NCI-H1092 treated with DMSO at 0.1 percent for 48 hours (cell line): ENCODE measurements at places on chromosomes 2 and 18.

GRCh38 chr2:174846941-174847938, 83.0 kb upstream of the CHRNA1 start:
- DNase-seq: no peak

DNA sequence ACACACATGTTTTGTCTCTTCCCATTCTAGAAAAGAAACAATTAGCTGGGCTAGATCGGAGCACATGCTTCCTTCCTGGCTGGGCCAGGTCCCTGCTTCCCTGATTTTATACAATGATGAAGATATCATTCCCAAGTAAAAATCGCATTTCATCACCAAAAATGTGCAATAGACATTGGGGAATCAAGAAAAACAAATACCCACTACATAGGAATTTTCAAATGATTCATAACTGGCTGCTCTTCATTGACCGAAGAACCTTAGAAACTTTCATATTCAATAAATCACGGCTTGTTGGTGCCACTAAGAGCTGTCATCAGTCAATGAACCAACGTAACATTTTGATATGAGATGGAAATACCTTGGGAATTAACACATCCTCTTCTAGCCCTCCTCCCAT, 373.6 kb upstream of the TRIB2 start:
- DNase-seq: no peak

GRCh38 chr2:102014041-102014345, 22.2 kb downstream of the IL1R2 start:
- DNase-seq: no peak

DNA sequence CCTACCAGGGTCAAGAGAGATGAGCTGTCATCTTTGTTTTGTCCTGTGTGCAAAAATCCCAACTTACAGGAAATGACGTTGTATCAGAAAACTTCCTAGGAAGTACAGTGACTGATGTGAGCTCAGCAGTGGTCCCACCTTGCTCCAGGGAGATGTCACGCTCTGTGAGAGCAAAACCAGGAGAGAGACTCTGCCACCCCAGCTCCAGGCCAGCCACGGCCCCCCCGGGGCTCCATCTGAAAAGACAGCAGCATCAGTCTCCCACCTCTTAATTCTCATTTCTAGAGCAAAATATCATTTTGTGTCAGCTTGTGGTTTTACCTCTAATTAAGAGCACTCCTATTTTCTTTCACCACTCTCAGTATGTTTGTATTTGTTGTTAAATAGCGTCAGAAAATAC, 57.5 kb downstream of the MYL12B start:
- no peak for DNase-seq

- no peak for DNase-seq
Observed at GRCh38 chr18:9210966-9211365, 74.4 kb downstream of the ANKRD12 start.

GRCh38 chr2:167187049-167187727, 298.9 kb downstream of the XIRP2 start:
- no peak for DNase-seq

DNA sequence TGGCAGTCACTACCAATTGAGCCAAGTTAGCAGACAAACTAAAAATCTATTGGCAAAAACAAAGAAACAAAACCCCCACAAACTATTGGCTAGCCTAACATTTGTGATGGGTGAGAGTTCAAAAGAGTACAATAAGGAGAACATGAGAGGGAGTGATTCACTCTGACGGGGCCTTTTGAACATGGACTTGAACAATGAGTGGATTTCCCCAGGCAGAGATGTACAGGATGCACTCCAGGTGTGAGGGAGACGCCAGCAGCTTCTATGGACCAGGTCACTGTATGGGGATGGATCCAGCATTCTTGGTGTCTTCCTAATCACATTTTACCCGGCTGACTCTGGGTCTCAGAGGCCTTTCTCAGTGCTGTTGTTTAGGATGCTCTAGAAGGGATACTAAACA, 167.5 kb upstream of the SMAD2 start:
- no peak for DNase-seq

DNA sequence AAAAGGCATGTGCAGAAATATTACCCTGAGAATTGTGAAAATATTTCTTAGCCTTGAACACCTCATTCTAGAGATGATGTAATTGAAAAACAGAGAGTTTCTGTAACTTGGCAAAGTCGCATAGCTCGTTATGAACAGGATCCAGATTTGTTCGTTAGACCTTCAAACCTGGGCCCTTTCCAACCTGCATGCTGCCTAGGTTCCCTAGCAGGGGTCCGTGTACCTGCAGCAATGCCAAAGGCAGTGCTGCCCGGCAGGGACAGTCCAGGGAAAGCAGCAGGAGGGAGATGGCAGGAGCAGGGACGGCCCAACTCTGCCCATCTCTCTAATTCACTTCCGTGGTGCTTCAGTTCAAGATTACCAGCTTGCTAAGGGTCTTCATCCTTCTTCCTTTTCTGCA, 12.0 kb downstream of the PIEZO2 start:
- no peak for DNase-seq

- no peak for DNase-seq
Observed at GRCh38 chr2:86087936-86088850, 17.5 kb downstream of the POLR1A start.

DNA sequence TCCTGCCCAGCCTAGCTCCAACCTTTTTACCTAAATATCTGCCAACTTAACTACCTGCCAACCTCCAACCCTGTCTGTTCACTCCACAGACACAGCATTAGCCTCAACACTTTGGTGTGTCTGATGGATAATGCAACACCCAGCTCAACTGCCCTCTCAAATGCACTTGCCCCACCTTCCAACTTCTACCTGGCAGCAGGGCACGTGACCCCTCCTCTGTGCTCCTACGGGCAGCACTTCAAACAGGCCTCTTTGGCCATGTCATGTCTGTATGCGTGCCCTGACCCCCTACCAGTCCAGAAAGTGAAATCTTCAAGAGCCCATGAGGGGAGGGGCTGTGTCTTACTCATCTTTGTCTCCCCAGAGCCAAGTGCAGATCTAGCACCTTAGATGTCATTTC, 25.5 kb downstream of the RNF149 start:
- no peak for DNase-seq

- peak; percentile 38 for DNase-seq
Observed at GRCh38 chr18:58051765-58052460, 7.9 kb downstream of the NEDD4L start.

- no peak for DNase-seq
Observed at GRCh38 chr18:43847164-43848091, 570.1 kb upstream of the SYT4 start.

DNA sequence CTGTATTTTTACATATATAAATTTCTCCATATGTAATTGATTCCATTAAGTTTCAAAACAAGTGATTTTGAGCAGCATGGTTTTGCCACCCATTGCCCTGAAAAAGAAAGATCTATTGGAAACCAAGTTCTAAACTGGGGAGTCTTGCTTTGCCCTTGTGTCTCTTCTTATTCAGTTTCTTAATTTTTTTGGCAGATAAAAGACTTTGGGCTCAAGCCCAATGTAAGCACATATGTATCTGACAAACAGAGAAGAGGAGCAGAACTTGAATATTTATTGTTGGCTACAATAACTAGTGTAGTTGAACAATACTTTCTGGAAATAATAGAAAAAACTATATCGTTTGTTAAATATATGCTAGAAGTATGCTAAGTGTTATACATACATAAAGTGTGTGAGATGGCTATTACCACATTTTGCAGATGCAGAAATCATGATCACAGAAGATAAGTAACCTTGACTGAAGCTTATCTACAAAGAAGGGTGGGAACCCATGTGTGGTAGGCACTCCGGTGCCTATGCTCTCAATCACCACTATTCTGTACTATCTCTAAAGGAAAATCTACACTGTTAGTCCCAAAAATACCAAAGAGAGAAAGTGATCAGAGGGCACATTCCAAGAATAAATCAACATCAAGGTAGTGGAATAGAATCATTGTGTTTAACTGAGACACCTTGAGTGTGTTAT, 109.1 kb downstream of the PLA2R1 start:
- no peak for DNase-seq

GRCh38 chr18:61774846-61775245, 118.0 kb downstream of the RNF152 start:
- DNase-seq: no peak

DNA sequence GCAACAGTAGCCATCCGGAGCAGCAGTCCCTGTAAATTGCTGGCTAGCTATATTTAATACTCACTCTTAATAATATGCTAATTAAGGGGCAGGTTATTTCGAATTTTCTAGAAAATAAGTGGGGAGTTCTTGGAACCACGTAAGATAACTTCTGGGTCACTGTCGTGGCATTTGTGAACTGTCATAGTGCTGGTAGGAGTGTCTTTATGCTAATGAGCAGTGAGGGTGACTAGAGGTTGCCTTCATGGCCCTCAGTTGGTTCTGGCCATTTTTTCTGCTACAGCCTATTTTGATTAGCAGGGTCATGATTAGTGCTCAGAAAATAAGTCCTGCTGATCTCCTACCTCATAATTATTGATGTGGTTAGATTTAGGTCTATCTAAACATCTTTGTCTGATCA, 249.9 kb upstream of the RASGRP3 start:
- no peak for DNase-seq

DNA sequence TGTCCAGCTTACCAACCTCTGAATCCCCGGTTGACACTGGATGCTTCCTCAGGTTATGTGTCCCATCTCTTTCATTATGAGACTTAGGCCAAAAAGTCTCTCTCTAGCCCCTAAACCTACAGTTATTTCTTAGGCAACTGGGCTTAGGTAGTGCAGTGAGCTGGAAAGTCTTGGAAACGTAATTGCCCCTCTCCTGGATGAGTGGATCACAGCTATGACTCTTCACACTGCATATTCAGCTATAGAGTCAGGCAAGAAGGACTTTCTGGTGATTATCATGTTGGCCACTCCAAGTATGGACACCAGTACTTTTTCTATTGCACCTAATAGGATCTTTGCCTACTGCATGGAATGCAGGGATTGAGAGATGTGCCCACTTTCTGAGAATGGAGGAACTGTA, 458.3 kb upstream of the CELF4 start:
- DNase-seq: no peak

DNA sequence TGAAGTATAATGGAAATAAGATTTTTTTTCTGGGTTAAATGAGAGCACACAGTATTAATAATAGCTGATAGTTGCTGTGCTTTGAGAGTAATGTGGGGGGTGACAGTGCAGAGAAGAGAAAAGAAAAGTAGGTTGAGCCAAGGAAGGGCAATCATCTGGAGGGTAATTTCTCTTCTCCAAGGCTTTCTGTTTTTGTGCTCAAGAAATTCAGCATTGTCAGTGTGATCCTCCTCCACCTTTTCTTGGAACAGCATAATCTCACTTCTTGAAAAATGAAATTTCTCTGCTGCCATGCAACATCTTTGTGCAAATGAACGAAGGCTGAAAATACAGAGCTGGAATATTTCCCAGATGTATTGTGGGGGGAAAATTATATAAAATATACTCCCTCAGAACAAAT, 673.1 kb downstream of the LRRTM4 start:
- DNase-seq: no peak

GRCh38 chr2:84306361-84306760, 152.7 kb downstream of the SUCLG1 start:
- DNase-seq: no peak

DNA sequence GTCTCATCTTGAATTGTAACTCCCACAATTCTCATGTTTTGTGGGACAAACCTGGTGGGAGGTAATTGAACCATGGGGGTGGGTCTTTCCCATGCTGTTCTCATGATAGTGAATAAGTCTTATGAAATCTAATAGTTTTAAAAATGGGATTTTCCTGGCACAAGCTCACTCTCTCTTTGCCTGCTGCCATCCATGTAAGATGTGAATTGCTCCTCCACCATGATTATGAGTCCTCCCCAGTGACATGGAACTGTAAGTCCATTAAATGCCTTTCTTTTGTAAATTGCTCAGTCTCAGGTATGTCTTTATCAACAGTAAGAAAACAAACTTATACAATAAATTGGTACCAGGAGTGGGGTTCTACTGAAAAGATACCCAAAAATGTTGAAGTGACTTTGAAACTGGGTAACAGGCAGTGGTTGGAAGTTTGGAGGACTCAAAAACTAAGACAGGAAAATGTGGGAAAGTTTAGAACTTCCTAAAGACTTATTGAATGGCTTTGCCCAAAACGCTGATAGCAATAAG, 601.4 kb downstream of the ZEB2 start:
- DNase-seq: no peak

DNA sequence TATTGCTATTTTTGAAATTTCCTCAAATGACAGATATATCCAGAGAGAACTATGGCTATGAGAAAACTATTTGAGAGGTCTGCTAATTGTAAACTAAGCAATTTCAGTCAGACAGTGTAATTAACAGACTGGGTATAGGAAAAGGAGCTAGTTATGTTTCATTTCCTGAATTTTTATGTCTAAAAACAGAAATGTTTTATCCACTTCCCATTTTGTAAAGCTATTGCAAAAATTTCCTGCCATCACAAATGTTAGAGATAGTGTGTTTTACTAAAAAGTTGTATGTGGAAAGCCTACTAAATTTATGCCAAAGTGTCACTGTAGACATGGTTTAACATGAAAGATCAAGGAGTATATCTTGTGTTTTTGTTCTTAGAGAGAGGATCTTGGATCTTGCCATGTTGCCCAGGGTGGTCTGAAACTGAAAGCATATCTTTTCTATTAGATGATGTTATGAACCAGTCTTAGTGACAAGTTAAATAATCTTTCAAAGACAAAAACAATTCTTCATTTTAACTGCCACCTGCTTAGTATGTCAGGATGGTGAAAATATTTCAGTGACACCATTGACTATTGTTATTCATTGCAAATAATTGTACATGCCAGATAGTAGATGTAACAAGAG, 40.5 kb upstream of the ITPRID2 start:
- no peak for DNase-seq

- no peak for DNase-seq
Observed at GRCh38 chr18:70047931-70048603, 100.4 kb upstream of the CD226 start.

- no peak for DNase-seq
Observed at GRCh38 chr18:23669804-23670405, 7.2 kb upstream of the ANKRD29 start.

DNA sequence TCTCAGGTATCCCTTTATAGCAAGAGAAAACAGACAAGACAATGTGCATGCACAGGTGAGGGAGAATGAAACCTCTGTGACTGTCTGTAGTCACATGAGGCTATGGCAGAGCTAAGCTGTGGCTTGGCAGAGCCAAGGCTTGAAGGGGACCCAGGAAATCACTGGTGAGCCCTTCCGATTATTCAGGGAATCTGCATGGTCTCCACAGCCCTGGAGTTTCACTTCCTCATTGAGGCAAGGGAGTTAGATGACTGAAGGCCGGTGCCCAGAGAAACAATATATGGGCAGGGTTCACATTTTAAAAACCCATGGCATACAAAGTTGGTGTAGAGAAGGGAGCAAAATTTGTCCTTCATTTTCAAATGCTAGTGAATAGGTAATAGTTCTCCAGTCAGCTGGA, 144.4 kb upstream of the REV1 start:
- no peak for DNase-seq
